ENCODE measurements at places on chromosomes 5 and 9. TPM values are rescaled to one million over a fixed set of nuclear protein-coding genes. Genes with fewer than 3 reads are reported as not detected.
A peak's percentile ranks its signal among the peaks of the same experiment; 100 is the strongest.

MYOZ3 gene
- 0.64 TPM for total RNA-seq

PTGS1 gene
- 0.39 TPM for total RNA-seq

PITX1 gene
- 0.76 TPM for total RNA-seq

- H3K36me3 ChIP-seq, result no peaks in the 10 kb centered on the region
- DNase-seq, result peak; percentile 59
- H3K27ac ChIP-seq, result peak overlapping the region; percentile 91
- peaks cover 30% of the 10 kb centered on the region for H3K4me1 ChIP-seq
Measured at GRCh38 chr9:110049699-110050450, 158.1 kb downstream of the C9orf152 start.

- no peaks in the 10 kb centered on the region for H3K4me1 ChIP-seq
- H3K4me3 ChIP-seq, result no peak overlapping the region
- peaks cover 4% of the 10 kb centered on the region for H3K36me3 ChIP-seq
- no peak overlapping the region for H3K27ac ChIP-seq
- DNase-seq, result no peak
Measured at GRCh38 chr5:89330140-89330539, 447.2 kb upstream of the MEF2C start.

DNA sequence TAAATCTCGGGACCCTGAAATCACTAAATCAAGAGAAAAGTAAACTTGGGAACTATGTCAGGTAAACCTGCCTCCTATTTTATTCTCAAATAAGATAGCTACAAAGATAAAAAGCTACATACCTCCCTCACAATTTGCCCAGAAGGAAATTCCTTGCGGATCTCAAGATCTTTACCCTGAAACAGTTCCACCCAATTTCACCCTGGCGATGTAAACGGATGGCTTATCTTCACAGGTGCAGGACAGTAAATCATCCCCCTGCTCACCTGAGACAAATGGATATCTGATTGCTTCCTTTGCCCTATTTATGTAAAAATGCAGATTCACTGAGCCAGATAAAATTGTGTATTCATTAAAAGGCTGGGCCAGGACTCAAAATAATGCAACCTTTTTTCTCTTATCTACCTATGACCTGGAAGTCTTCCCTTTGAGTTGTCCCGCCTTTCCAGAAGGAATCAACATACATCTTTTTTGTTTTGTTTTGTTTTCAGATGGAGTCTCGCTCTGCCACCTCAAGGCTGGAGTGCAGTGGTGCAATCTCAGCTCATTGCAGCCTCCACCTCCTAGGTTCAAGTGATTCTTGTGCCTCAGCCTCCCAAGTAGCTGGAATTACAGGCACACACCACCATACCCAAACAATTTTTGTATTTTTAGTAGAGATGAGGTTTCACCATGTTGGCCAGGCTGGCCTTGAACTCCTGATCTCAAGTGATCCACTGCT lies 13.8 kb downstream of the TMEM267 start:
- peaks cover 3% of the 10 kb centered on the region for H3K27me3 ChIP-seq
- no peak overlapping the region for H3K27ac ChIP-seq
- no peaks in the 10 kb centered on the region for H3K4me1 ChIP-seq
- H3K4me3 ChIP-seq, result no peak overlapping the region
- DNase-seq, result no peak
- peaks cover 33% of the 10 kb centered on the region for H3K36me3 ChIP-seq

DNA sequence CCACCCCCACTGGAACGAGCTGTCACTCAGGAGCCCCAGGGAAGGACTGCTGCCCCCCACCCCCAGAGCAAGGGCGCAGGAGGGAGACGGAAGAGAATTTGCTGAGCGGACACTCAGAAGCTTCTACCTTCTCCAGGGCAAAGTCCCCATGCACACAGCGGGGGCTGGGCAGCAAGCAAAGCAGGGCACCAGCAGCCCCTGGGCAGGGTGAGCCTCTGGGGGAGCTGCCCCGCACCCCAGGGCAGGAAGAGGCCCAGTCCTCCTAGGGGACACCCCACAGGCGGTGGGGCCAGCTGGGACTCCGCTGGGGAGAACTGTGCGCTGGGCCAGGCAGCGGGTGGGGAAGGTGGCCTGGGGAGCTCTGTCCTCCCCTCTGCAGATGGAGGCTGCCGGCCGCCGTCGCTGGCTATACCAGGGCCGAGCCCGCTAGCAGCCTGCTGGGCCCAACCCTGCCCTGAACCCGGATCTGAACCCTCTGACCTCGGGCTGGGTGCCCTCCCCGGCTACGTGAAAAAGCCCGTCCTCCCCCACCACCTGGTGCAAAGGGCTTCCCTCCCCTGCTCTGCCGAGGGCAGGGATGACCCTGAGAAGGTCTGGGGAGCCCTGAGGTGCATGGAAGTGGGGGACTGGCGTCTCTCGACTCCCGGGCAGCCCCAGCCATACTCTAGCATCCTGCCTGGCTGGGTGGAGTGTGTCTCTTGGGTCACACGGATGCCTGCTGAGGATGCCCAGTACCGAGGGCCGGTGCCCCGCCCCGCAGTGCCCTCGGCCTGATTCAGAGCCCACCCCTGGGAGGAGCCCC lies 597 bp upstream of the SLC34A3 start:
- no peak overlapping the region for H3K4me3 ChIP-seq
- DNase-seq, result no peak
- no peaks in the 10 kb centered on the region for H3K36me3 ChIP-seq
- no peak overlapping the region for H3K27ac ChIP-seq
- H3K4me1 ChIP-seq, result peaks cover 2% of the 10 kb centered on the region
